CD4-positive, CD25-positive, alpha-beta regulatory T cell (primary cell): ENCODE measurements at places on chromosomes 5 and 9.

GRCh38 chr5:119017994-119018393 is 29.6 kb upstream of the DTWD2 start:
- no peak for DNase-seq

DNA sequence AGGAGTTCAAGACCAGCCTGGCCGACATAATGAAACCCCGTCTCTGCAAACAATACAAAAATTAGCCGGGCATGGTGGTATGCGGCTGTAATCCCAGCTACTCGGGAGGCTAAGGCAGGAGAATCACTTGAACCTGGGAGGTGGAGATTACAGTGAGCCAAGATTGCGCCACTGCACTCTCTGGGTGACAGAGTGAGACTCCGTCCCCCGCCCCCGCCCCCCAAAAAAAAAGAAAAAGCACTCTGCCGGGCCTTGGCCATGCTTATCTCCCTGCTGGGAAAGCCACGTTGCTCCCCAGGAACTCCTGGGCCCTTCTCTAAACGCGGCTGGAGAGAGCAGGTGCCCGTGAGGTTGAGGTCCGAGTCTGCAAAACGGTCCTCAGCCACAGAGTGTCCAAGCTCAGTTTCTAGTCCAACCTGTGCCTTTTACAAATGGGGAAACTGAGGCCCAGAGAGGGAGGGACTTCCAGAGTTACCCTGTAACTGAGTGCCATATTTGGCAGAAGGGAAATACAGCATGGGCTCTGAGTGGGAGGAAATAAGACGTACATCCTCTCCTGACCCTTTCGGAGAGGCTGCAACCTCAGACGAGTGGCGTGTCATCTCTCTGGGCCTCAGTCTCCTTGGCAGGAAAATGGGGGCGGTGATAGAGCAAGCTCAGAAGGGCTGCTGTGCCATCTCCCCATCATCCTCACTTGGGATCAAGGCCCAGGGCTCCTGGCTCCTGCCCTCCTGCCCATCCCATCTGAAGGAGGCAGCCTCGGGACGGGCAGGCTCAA is 6.6 kb upstream of the PHYHD1 start:
- no peak for DNase-seq

GRCh38 chr5:66814146-66814991 is 218.2 kb downstream of the MAST4 start:
- peak; percentile 51 for DNase-seq

DNA sequence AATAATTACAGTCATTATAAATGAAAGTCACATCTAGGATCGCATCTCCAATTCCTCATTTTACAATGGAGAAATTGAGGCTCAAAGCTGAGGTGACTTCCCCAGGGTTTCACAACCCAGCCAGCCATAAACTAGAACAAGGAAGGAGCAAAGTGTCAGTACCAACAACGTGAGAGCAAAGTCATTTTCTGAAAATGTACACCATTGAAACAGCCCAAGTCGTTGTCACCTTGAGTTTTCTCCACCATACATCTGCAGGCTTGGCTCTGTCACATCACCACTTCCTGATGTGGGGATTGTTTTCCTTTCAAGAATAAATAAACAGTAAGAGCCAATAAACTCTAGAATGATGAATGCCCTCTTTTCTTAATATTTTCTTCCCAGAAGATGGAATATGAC is 184.5 kb upstream of the PTGER4 start:
- no peak for DNase-seq

DNA sequence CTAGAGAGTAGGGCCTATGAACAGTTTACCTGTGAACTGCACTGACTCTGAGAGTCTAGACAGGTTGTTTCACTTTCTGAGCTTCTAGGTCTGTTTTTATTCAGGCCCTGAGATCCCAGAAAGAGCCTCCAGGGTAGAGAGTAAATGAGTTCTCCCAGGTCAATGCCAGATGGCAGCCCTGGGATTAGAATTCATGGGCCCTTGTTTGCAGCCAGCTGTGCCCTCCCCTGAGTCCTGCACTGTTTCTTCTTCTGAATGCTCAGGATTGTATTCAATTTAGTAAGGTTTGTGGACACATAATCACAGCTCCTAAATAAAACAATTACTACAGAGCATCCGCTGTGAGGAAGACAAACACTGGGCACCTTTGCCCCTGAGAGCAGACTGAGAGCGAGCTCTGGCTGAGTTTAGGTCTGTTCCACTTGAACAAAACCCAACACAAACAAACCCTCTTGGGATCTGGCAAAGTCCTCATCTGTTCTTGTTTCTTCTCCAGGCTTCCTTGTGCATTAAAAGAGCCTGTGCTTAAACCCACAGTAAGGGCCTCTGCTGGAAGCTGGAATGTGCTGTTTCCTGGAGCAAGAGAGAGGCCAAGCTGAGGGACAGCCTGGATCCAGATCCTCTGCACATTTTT is 29.9 kb downstream of the FAM219A start:
- DNase-seq = no peak

DNA sequence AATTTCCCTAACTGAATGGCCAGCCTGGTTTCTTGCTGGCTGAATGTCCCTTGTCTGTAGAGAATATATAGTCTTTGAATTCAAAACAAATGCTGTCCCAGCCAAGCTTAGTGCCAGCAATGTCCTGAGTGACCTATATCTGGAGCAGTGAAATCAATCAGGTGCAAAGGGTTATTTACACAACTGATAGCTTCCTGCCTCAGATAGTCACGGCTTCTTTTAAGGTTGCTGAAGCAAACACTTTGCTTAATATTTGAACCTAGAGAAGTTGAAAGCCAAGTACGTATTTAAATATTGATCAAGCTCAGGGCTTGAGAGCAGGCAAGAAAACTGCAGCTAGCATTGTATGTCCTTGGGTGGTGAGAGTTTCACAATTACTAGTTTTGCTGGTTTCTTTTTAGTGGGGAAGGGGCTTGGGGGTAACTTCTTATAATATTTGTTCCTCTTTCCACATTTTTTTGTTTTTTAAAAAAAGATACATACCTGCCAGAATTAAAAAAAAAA is 2.0 kb upstream of the ARHGEF28 start:
- DNase-seq = no peak

- DNase-seq = no peak
Measured at GRCh38 chr5:171131497-171131896, 177.6 kb upstream of the TLX3 start.

DNA sequence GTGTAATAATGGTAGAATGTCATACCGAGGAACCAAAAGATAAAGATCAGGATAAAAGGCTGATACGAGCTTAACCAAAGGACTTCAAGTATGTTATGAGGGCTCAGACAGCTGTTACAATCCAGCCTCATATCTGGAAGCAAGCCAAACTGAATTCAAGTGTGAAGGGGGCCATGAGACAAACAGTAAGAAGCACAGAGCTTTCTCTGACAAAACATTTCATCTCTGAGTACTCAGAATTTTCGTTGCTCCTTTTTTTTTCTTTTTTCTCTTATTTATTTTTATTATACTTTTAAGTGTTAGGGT is 52.9 kb upstream of the CD180 start:
- no peak for DNase-seq

DNA sequence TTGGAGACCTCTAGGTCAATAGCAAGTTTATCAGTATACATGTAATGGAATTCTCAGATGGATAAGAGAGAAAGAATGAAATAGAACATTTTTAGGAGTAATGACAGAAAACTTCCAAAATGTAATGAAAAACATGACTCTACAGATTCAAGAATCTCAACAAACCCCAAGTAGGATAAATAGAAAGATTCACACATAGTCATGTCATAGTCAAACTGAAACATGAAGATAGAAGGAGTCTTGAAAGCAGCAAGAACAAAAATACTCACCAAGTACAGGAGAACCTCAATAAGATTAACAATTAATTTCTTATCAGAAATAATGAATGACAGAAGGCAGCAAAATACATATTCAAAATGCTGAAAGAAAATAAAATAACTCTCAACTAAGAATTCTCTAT is 164.5 kb downstream of the SPATA31D1 start:
- no peak for DNase-seq

DNA sequence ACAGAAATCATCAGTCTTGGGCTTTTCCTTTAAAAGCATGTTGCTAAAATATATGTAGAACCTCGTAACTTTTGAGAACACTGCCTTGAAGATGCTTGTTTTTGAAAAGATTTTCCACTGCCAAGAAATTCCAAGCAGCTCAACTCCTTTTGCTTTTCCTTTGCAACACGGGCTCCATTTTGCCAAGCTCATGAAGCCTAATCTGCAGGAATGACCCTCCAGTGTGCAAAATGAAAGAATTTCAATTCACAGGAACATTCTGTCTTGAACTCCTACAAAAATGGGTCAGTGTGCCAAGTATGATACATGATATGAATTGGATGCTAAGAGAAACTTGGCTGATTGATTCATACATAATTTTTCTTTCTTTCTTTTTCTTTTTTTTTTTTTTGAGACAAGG is 35.4 kb upstream of the ERCC6L2 start:
- no peak for DNase-seq

GRCh38 chr9:5557606-5558587 is 47.6 kb downstream of the PDCD1LG2 start:
- peak; percentile 83 for DNase-seq

DNA sequence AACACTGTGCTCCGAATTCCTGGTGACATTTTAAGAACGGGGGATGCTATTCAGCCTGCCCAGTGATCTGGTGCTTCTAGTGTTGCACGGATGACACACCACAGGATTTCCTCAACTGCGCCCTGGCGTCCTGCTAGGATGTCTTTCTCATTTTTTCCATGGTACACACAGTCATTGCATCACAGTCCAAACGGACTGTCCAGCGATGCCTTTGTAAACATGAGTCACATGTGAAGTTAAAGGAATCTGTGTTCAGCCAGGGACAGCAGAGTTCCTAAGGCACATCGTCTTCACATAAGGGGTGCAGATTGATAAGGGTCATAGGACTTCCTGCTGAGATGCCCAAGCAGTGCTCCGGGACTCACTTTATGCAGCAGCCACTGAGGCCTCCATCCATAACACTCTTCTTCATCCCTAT is 9.3 kb upstream of the PTPN3 start:
- DNase-seq = no peak

- DNase-seq = no peak
Measured at GRCh38 chr9:18864516-18864915, 168.5 kb downstream of the SAXO1 start.

DNA sequence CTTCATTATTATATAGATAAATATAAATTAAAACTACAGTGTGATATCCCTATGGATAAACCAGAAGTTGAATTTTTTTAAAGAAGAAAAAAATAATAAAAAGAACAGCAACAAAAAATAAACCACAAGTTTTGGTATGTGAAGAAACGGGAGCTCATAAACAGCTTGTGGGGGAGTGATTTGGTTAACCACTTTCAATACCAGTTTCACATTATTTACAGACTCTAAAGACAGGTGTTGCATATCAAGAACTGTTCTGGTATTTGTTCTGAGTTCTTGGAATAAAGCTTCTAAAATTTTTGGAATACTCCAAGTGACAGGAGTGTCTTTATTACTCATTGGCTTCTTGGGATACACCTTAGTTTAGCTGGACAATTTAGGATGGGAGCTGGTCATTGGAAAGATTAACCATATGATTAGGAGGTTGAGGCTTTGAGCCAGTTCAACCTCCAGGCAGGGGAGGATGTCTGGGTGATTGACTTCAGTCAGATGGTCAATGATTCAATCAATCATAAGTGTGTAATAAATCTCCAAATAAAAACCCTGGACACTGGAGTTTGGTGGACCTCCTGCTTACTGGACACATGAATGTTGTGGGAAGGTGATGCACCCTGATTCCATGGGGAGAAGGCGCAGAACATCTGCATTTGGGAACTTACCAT is 2223.1 kb upstream of the C9orf72 start:
- DNase-seq = no peak

DNA sequence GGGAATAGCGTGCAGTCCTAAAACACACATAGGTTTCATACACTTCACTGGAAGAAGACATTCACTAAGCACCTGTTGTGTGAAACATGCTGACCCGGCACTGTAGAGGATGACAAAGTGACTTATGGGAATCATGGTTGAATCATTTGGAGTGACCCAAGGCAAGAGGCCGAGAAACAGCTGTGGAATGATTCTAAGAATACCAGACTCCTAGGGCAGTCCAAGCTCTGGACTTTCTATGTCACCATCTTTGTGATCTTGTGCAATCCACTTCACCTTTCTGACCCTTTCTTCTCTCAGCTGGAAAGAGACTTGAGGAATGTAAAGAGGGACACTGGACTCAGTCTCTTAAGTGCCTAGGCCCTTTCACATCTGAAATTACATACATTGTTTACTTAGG is 13.1 kb downstream of the MSANTD3 start:
- DNase-seq = no peak

DNA sequence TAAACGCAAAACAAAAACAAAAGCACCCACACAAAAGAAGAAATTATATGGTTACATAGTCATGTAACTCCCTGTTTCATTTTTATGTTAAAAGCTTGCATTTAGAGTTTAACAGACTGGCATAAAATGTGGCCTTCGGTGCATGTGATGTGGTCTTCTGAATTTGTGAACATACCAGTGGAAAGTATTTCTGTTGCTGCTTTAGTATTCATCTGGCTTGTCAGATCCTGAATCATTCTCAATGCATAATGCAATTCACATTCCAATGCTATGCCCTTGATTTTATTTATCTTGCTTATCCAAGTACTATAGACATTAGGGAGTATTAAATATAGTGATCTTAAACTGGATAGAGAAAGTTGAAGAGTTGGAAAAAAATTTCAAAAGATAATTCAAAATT is 740.2 kb upstream of the ZNF608 start:
- DNase-seq = no peak

- DNase-seq = no peak
Measured at GRCh38 chr5:172868436-172868923, 34.4 kb downstream of the ERGIC1 start.

DNA sequence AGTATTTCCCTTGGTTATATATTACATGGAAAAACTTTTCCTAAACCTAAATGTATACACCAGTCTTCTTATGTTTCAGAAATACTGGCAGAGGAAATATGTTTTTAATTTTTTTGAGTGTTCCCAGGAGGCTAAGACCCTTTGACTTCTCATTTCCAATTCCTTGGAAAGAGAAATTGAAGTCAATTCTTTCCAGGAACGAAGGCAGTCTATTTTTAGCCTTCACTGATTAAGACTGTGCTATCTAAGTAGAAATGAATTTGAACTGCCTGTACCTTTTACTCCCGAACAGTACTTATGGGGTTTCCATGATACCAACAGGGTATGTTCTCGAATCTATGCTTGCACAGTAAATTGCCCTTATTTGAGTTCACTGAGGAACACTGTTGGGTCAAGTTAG is 340.3 kb upstream of the CD180 start:
- no peak for DNase-seq
